ENCODE measurements at places on chromosomes 6 and 20.

DNA sequence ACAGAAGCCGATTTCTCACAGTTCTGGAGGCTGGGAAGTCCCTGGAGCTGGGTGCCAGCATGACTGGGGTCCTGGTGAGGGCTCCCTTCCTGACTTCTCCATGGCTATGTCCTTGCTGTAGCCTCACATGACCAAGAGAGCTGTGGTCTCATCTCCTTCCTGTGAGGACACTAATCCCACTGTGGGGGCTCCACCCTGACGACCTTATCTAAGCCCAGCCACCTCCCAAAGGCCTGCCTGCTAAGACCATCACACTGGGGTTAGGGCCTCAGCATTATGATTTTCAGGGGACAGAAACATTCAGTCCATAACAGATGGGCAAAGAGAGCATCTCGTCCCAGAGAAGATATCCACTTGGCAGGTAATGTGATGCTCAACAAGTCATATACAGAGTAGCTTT, 16.8 kb downstream of the RPP40 start:
- no peak for DNase-seq

DNA sequence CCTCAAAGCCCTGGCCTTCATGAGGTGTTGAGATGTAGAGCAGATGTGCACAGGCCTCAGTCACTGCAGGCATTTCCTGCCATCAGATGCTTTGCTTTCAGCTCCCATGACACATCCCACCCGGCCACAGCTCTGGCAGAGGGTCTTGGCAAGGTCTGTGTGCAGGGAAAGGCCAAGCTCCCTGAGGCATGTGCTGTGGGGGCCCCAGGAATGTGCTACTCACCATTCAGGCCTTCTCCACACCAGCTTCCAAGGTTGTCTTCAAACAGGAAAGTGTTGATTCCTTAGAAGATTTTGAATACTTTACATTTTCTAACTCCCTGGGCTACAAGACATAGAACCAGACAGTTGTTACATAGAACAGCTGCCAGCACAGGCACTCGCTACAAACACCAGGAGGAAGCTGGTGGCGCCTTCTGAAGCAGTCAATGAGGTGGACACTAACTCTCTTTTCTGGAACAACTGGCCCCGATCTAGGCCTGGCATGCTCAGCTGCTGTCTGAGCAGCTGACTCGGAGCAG, 27.8 kb downstream of the CASS4 start:
- DNase-seq, result peak; percentile 100

- peak; percentile 28 for DNase-seq
Observed at GRCh38 chr20:13325033-13325432, 104.0 kb downstream of the ISM1 start.

- no peak for DNase-seq
Observed at GRCh38 chr6:109059153-109059552, 35.5 kb downstream of the SESN1 start.

Measured in fibroblast of skin of right biceps (primary cell).